ENCODE measurements at places on chromosomes 7 and 10.

- no peak for DNase-seq
Observed at GRCh38 chr10:125991392-125991791, 95.0 kb downstream of the FANK1 start.

DNA sequence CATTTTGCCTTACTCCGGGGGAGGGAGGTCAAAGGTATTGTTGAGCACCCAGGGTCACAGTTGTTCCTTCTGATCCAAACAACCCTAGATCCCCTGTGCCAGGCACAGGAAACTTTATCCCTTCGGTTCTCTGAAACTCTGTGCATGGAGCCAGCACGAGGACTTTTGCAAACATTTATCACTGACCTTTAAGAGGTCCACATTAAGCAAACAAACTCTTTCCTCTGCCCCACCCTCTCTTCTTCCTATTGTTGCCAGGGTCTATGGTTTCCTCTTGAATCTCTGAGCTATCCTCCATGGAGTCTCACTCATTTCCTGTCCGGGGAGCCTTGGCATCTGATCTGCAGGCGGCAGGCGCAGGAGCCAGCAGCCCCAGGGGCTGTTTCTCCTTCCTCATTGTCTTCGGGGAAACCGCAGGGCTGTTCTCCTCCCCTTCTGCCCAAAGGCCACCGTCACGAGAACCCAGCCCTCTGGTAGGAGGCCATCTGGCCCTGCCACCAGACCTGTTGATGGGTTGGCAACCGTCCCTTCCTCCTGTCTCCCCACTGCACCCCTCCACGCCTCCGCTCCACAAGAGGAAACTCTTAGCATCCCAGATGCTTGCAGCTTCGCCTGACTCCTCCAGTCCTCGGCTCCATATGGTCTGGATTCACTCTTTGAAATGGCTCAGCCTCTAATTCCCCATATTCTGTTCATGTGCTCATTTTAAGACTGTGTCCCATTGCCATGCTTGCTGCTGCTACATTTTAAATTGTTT lies 327.3 kb upstream of the NRP1 start:
- peak; percentile 77 for DNase-seq

- no peak for DNase-seq
Observed at GRCh38 chr10:88966797-88967196, 14.2 kb upstream of the ACTA2 start.

DNA sequence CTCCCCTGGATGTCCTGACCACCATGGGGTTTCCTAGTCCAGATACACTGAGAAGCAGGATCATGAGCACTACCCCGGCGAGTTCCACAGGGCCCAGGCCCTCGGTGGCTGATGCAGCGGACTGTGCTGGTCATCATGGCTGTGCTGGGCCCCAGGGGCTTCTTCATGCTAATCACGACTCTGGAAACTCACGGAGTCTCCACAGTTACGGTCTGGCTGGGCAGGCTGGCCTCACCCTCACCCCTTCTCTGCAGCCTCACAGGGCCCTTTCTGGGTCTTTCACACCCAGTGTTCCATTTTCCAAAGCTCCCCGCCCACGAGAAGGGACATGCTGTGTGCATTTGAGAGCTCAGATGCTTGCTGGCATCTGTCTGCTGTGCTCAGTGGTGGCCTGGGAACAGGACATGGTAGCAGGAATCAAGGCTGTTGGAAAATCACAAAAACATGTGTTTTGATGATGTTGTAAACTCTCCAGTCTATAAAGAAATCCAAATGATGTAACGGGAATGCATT lies 119.0 kb downstream of the PTPN20 start:
- DNase-seq, result no peak

DNA sequence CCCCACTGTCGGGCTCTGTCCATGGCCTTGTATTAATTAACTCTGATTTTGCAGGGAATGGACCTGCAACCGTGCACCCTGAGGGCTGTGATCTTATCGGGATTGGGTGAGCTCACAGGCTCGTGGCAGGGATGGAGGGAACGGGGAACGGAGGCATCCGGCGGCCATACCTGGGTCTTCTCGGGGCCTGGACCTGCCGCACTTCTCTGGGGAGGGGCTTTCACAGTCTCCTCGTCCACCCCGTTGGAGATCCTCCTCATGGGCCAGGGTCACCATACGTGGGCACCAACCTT lies 57.5 kb upstream of the SHH start:
- no peak for DNase-seq

DNA sequence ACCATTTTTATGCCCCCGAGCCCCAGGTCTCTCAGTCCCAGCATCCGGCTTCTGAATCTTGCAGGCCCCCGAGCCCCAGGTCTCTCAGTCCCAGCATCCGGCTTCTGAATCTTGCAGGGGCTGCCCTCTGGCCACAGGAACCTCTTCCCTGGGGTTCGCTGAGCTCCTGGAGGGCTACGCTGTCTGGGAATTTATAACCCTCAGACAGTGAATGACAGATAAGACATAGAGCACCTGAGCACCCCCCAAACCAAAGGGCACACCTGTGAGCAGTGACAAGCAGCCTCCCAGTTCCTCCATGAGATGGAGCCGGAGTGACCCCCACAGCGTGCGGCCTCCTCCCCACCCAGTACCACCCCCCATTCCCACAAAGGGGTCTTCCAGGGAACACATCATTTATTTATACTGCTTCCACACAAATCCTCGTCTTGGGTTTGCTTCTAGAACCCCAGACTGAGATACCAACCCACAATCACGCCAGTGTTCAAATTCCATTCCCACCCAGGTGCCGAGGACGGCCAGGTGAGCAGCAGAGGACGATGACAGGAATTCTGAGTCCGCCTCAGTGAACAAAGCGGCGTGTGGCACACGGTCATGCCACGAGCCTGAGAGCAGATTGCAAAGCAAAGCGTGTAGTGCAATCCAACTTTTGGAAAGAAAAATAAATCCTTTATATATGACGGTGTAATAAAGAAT lies 57.7 kb upstream of the FAM20C start:
- no peak for DNase-seq

- no peak for DNase-seq
Observed at GRCh38 chr7:19984231-19984632, 210.8 kb upstream of the TMEM196 start.

- no peak for DNase-seq
Observed at GRCh38 chr10:120998251-120998650, 147.1 kb downstream of the WDR11 start.

- DNase-seq, result no peak
Observed at GRCh38 chr10:94174838-94175237, 181.1 kb downstream of the PLCE1 start.

GRCh38 chr10:47164126-47164799 lies 135.7 kb upstream of the GDF10 start:
- DNase-seq, result peak; percentile 95

DNA sequence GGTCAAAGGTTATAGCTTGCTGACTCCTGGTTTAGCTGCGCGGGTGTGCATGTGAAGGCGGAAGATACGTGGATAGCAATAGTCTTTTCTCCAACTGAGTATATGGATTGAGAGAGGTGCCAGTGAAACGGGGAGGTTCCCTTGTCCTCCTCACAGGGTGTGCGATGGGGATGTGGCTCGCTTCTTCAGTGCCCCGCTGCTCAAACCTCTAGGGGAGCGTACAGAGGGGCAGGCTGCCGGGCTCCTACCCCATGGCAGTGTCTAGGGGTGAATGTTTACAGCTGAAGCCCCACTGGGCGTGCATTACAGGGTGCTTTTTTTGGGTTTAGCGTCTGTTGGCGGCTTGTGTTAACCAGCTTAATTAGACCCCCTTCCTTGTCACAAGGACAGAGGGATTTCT lies 438.5 kb downstream of the CCSER2 start:
- no peak for DNase-seq

DNA sequence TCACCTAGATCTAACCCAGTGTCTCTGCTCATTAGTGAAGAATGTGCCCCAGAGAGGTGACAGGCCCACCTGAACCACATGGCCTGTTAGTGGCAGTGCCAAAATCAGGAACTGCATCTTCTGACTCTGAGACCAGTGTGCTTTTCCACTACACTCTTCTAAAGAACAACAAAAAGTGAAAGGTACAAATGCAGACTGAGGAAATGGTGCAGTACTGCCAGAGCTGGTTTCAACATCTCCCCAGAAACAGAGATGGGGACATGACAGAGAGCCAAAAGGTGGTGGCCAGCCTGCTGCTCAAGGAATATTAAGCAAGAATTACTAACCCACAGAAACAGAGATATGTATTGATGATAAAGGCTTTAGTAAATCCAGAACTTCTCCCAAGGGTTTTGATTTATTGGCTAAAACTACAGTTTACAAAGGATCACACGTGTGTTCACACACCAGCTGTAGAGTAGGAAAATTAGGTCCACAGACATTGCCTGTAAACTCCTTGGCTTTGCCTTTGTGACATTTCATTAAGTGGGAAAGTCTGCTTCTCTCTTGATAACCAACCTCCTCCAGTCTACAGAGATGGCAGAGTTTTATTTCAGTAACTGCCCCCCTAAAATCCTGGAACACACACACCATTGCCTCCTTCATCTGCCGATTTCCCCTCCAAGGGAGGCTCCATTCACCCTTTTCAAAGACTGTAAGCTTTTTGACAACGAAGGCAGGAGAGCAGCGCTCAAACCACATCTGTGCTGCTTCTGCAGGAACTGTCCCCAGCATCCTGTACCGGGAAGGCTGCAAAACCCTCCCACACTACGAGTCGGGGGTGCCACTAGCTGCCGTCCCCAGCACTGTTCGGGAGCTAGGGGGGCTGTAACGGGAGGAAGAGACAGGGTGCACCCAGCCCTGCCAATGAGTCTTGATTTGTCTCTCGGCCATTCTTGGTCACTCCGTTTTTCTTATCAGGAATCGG lies 29.8 kb downstream of the GSDME start:
- no peak for DNase-seq

DNA sequence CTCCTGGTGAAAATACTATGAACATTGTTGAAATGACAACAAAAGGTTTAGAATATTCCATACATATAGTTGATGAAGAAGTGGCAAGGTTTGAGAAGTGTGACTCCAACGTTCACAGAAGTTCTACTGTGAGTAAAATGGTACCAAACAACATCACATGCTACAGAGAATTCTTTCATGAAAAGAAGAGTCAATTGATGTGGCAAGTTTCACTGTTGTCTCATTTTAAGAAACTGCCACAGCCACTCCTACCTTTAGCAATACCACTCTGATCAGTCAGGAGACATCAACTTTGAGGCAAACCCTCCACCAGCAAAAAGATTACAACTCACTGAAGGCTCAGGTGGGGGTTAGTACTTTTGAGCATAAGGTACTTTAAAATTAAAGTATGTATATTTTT lies 693.3 kb downstream of the GRID1 start:
- no peak for DNase-seq

DNA sequence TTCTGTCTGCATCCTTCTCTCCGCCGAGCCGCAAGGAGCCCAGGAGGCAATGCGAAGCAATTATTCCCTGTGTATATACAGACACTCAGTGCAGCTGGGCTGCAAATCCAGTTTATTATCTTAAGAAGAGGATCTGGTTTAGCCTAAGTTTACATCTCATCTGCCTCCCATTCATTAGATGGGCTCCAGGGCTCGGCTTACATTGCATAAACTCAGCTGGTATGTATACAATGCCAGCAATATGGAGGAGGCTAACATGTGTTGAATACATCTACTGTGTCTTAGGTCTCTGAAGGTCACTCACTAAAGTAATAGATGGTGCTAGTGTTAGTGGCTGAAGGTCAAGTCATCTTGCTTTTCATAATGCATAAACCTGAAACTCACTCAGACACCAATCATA lies 996.8 kb downstream of the KCNMA1 start:
- no peak for DNase-seq

DNA sequence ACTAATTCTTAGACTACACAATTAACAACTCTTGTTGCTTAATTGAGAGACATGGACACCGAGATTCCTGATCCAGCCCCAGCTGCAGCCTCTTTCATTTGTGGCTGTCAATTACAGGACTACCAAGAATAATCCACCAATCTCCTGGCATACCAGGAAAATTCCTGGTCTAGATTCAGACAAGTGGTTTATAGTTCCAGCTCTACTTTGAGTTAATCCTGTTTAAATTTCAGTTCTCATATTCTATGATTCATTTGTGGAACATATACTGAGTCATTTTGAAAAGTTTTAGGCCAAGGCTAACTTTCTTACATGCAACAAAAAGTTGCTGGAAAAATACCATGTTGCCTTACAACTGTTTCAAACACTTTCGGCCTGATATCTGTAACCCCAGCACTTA lies 253.5 kb downstream of the MAGI2 start:
- DNase-seq, result no peak

DNA sequence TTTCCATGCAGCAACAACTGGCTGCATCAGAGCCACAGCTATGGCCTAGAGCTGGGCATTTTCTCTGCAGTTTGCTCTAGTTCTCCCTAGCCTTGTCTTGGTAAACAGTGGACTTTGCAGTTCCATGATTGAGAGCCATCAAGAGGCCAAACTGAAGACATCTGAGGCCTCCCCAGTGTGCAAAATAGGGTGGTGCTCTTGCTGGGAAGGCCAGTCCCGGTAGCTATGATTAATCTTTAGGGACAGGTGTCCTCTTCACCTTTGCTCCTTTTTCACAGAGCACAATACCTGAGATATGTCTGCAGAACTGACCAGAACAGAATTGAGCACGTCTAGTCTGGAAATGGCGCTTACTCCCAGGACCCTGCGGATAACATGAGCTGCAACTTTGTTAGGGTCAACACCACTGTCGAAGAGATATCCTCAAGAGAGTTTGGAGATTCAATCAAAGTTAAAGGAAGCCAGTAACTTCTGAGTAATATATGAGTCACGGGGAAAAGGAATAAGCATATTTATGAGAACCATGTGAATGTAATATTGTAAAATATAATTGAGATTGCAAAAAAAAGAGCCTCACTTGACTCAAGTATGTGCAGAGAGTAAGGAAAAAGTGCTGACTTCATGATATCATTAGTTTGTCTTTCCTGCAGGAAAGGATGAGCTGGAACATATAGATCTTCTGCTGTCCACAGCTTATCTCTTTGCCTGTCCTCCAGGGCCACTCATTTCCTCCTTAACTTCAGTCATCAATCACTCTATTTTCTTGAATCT lies 76.7 kb downstream of the ANK3 start:
- peak; percentile 83 for DNase-seq

- DNase-seq, result no peak
Observed at GRCh38 chr7:45033931-45034290, 33.9 kb downstream of the CCM2 start.

DNA sequence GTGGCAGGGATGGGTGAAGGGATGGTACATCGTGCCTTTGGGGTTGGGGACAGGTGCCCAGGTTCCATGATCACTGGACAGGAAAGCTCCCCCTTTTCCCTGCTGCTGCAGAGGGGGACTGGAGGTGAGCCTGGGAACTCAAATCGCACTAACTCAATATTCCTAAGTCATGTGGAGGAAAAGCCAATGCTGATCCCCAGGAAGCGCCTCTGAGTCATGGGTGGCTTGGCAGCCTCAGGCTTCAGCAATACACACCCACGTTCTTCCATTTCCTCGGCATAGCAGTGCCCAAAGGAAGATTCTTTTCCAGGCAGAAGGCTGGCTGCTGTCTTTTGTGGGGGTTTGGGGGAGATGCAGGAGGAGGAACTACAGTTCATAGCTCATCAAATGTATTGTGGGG lies 165.8 kb downstream of the CCDC3 start:
- DNase-seq, result peak; percentile 75

DNA sequence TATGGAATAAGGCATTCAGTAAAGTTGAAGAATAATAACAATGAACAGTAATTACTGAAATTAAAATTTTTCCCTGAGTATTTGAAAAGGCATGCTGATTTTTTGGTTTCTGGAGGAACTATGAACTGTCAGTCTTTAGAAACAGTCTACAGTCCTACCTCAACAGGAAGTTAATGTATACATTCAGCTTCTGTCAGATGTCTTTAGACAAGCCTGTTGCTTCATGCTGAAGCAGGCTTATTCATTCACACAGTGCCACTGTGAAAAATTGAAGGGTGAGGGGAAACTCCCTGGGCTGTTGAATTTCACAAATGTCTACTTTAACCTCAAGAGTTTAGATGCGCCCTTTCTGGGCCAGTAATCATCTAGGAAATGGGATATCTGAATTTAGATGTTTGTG lies 3.5 kb downstream of the NRF1 start:
- DNase-seq, result peak; percentile 17

Data from fibroblast of skin of back (primary cell).